ENCODE measurements at places on chromosomes 7 and 10.
A peak's percentile ranks its signal among the peaks of the same experiment; 100 is the strongest.

DNA sequence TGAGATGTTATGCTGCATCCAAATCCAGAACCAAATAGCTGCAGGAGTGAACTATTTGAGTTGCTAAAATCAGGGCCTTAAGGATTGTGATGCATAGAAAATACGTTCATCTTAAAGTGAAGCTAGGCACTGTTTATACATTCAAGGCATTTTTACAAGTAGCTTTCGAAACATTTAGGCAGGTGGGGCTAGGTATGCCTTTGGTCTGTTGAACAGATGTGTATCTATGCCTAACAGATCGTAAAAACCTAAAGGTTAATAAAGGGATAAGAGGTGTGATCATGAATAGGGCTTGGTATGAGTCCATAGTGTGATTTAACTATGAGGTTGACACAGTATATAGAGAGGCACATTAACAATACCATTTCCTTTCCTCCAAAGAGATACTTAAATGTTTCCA is 262.5 kb downstream of the SEMA3D start:
- no peak for DNase-seq

GRCh38 chr10:94180576-94180975 is 182.2 kb downstream of the NOC3L start:
- DNase-seq, result no peak

- DNase-seq, result no peak
Observed at GRCh38 chr10:131161087-131161486, 150.4 kb downstream of the TCERG1L start.

GRCh38 chr10:116627386-116627933 is 6.7 kb downstream of the PNLIPRP2 start:
- DNase-seq, result peak; percentile 46

DNA sequence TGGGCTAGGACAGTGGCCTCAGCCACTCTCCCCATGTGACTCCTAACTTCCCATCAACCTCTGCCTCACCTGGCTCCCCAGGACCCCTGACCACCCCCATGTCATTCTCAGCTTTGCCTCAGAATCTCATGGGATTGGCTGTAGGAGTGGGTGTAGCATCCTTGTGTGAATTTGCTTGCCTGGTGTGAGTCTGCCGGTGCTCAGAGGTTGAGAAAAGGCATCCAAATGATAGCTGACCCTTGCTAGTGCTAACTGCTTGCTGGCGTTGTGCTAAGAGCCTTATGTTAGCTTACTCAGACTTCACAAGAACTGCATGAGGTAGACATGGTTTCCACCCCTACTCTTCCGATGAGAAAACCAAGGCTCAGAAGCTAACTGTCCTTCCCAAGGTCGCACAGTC is 74.2 kb downstream of the COL13A1 start:
- no peak for DNase-seq

- no peak for DNase-seq
Observed at GRCh38 chr7:1457949-1458682, 1.2 kb downstream of the MICALL2 start.

- no peak for DNase-seq
Observed at GRCh38 chr7:74625446-74625845, 32.1 kb upstream of the GTF2I start.

GRCh38 chr7:6175645-6176044 is 96.8 kb downstream of the CYTH3 start:
- DNase-seq, result no peak

- no peak for DNase-seq
Observed at GRCh38 chr7:12889391-12889790, 202.0 kb downstream of the ARL4A start.

DNA sequence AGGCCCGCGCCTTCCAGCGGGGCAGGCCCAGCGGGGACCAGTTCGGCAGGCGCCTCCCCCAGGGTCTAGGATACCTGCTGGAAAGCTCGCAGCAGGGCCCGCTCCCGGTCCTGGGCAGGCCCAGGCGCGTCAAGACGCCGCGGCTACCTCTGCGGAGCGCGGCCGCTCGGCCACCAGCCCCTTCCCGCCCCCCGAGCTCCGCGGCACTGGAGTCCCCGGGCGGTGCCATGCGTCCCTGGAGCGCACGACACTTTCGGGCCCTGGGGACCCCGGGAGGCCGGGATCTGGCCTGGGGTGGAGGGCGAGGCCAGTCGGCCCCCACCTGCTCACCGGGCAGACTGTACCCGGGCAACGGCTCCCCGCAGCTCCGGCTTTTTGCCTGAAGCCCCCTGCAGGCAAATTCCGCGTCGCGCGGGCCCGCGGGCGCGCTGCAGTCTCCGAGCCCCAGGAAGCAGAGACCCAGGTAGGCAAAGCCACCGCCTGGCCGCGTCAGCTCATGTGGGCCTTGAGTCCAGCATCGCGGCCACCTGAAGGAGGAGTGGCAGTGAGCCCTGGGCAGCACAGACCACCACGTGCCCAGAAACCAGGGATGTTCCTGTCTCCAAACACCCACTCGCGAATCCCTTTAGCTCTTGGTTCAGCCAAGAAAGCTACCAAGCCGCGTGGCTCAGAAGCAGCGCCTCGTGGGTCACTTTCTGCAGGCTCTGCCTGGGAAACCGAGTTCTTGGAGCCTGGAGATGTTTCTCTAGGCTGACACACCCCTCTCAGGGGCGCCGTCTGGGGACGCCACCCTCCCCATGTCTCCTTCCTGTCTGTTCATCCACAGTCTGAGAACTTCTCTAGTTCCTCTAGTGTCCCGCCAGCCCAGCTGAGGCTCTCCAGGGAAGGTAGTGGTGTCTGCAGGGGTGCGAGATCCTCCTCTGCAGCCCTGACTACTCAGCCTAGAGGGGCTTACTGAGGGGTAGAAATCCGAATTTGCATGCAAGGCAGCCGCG is 46.1 kb upstream of the APBB1IP start:
- no peak for DNase-seq

DNA sequence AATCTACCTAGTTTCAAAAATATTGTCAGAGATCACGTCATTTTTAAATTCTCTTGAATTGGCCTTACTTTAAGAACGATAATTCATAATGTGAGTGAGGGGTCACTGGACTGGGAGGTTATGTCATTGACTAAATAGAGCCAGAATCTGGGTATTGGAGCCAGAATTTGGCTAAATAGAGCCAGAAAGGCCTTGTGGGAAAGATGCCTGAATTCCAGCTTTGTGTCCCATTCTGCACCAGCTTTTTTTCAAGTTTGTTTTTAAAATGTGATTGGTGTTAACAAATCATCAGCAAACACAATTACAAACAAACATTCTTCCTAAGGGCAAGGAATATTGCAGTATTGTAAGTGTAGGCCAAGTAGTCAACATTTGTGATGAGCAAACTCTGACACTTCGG is 233.2 kb upstream of the PRKCQ start:
- no peak for DNase-seq

DNA sequence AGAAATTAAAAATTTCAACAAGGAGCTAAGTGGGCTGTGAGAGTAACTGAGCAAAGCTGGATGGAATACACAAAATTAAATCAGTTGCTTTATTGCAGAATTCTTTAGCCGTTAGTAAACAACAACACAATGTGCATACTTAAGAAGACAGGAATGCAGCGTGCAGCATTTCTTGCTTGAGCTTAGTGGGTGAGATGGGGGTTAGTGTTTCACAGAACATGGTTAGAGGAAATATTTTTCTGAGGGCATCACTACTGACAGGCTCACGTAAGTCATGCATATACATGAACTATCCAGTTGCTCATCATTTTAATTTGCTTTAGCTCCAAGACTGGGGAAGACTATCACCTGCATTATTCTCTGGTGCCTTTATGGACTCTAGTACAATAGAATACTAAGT is 80.8 kb downstream of the CD36 start:
- DNase-seq, result no peak

- DNase-seq, result no peak
Observed at GRCh38 chr10:131204406-131205152, 106.9 kb downstream of the TCERG1L start.

DNA sequence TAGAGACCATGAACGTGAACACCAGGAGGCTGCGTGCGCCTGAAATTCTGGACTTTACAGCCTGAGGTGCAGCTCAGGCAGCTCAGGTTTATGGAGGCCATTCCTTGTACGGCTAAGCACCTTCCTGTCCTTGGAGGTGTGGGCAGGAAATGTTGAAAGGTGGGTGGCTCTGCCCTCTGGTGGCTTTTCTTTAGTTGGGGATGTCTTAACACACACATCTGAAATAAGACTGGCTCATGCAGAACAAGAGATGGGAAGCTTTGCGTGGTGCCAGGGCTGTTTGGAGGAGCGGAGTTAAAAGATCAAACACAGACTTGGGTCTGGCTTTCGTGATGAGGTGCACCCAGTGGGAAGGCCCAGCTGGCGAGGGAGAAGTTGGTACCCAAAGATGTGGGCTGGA is 64.1 kb downstream of the DOCK1 start:
- no peak for DNase-seq

DNA sequence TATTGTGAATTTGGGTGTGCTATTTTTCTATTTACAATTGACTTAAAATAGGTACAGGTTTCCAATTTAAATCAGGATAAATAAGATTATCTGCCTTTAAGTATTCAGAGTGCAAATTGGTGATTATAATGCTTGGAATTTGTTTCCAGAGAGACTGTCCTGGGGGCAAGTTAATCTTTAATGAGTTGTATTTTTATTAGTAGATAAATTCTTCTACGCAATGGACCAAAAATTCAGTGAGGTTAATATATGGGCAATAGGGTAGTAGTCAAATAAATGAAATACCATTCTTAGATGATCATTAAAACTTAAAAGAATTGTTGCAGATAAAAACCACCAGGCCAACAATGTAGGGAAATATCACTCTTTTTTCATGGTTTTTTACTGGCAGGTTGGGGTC is 3.4 kb downstream of the BICC1 start:
- no peak for DNase-seq

GRCh38 chr10:75051308-75051707 is 60.1 kb upstream of the SAMD8 start:
- DNase-seq, result no peak

DNA sequence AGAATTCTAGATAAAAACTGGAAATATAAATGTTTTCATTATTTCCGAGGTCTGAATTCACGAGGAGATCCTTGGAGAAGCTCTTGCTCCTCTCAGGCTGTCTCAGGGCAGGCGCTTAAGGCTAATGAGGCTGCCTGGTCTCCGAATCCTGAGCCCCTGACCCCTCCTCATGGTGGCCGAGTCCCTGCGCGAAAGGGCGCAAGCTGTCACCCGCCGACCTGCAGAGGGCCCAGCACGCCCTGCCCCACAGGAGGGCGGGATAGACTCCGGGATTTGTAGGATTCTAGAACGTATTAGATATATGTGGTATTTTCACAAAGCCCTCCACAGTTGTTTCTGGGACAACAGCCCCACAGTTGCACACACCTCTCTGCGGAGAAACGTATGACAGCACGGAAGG is 284.1 kb downstream of the ABCA13 start:
- DNase-seq, result no peak

GRCh38 chr10:48455055-48455391 is 148.5 kb downstream of the MAPK8 start:
- no peak for DNase-seq

GRCh38 chr10:33344676-33345075 is 10.2 kb upstream of the NRP1 start:
- no peak for DNase-seq

DNA sequence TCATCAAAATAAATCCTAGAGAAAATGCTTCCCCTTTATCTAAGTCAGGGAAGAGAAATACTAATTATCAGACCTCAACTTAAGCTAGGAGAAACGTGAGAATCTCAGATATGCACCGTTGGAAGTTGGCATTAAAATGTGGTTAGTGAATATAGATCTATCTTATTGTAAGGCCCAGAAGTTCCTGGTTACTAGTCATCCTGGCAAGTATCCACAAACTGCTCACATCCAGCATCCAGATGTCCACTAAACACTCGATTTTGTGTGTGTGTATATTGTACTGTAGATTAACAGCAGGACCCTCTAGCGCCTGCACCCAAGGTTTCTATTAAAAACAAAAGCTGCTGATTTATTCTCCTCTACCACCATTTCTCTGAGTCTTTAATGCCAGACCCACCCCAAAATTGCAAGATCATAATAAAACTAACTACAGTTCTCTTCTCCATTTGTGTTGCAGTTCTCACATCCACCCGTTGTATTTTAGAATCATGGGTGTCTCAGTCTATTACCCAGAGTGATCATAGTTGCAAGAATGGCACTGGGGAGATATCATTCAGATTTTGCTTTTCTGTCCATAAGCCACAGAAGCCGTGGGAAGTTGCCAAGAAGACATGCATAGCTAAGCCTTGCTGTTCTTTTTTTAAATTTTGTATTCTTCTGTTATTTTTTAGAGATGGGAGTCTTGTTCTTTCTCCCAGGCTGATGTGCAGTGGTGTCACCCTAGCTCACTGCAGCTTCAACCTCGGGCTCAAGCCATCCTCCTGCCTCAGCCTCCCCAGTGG is 165.4 kb downstream of the KIAA1217 start:
- DNase-seq, result no peak

GRCh38 chr10:95253686-95254085 is 37.1 kb downstream of the PDLIM1 start:
- DNase-seq, result no peak

DNA sequence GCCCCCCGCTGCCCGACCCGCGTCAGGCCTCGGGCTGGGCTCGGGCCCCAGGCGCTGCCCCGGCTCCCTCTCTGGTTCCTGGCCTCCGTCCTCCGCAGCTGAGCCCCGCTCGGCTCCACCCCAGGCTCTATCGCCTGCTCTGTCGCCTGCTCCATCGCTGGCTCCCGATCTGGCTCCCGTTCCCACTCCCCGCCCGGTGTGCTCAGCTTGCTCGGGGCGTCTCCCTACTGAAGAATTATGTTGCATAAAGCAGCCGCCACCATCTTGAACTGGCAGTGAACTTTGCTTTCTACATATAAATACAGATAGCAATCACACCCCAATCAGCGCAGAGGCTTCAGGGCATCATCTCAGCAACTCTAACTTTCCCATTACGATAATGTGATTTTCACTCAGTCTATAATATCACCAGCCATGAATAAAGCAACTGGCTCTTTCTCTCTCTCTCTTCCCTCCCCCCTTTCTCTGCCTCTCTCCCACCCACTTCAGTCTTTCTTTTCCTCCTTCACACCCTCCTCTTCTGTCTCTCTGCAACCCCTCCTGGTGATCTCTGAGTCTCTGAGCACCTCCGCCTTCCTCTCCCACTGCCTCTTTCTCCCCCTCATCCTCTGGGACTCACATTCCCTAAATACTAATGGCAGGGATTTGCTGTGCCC is 43.3 kb upstream of the BTRC start:
- DNase-seq, result no peak

- DNase-seq, result no peak
Observed at GRCh38 chr7:80215734-80216133, 81.1 kb downstream of the GNAI1 start.

GRCh38 chr10:72785409-72785808 is 93.5 kb downstream of the MCU start:
- DNase-seq, result no peak

GRCh38 chr7:50739744-50740435 is 42.8 kb downstream of the GRB10 start:
- DNase-seq, result no peak

GRCh38 chr7:102140952-102141370 is 145.7 kb upstream of the SH2B2 start:
- DNase-seq, result no peak

Measured in NT2/D1 (cell line).